ENCODE measurements at places on chromosomes 7 and 10. TPM values are rescaled to one million over a fixed set of nuclear protein-coding genes. Genes with fewer than 3 reads are reported as not detected.
A peak's percentile ranks its signal among the peaks of the same experiment; 100 is the strongest.

GRCh38 chr7:39091774-39092173, 114.1 kb downstream of the POU6F2 start:
- no peaks in the 10 kb centered on the region for H3K4me1 ChIP-seq
- no peaks in the 10 kb centered on the region for H3K27me3 ChIP-seq
- H3K4me3 ChIP-seq: no peak overlapping the region
- H3K36me3 ChIP-seq: no peaks in the 10 kb centered on the region
- DNase-seq: no peak
- H3K27ac ChIP-seq: no peak overlapping the region

- H3K4me1 ChIP-seq: peaks cover 12% of the 10 kb centered on the region
- no peak overlapping the region for H3K27ac ChIP-seq
- H3K27me3 ChIP-seq: no peaks in the 10 kb centered on the region
- DNase-seq: no peak
- no peaks in the 10 kb centered on the region for H3K36me3 ChIP-seq
Observed at GRCh38 chr7:7966141-7966734, 2.4 kb upstream of the GLCCI1 start.

DNA sequence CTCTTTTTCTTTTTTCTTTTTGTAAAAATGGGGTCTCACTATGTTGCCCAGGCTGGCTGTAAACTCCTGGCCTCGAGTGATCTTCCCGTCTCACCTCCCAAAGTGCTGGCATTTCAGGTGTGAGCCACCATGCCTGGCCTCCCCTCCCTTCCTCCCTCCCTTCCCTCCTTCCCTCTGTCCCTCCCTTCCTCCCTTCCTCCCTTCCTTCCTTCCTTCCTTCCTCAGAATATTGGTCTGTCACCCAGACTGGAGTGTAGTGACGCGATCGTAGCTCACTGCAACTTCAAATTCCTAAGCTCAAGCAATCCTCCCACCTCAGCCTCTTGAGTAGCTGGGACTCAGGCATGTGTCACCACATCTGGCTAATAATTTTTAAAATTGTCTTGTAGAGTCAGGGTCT, 8.4 kb downstream of the AGAP3 start:
- no peak overlapping the region for H3K27ac ChIP-seq
- H3K4me1 ChIP-seq: peaks cover 64% of the 10 kb centered on the region
- no peaks in the 10 kb centered on the region for H3K27me3 ChIP-seq
- no peak for DNase-seq
- H3K4me3 ChIP-seq: no peak overlapping the region

DNA sequence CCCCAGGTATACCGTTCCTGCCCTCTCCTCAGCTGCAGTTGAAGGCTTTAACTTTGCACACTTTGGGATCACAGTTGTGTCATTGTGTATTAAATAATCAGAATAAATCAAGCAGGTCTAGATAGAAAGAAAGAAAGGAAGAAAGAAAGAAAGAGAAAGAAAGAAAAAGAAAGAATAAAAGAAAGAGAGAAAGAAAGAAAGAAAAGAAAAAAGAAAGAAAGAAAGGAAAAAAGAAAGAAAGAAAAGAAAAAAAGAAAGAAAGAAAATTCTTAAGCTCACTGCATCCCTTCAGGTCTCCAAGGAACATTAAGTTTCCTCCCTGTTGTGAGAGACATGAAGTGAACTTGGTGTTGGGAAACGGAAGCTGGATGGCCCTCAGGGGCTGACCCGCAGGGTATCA, 17.2 kb upstream of the TRIM24 start:
- H3K27ac ChIP-seq: no peak overlapping the region
- no peaks in the 10 kb centered on the region for H3K4me1 ChIP-seq
- no peaks in the 10 kb centered on the region for H3K36me3 ChIP-seq

- H3K27ac ChIP-seq: no peak overlapping the region
- DNase-seq: peak; percentile 79
Observed at GRCh38 chr10:104735036-104735756, 94.1 kb downstream of the SORCS3 start.

ZNF316 gene
- 38.9 TPM for total RNA-seq

EMX2 gene
- not detected for total RNA-seq

GARS1 gene
- 64.5 TPM for total RNA-seq

ANXA8 gene
- not detected for total RNA-seq

All from esophagus muscularis mucosa (tissue), 4 donors.